Right ventricle myocardium superior (tissue), 1 donor: ENCODE measurements at places on chromosomes 5 and 9.

GRCh38 chr9:36632892-36633291, 60.2 kb downstream of the MELK start:
- DNase-seq = no peak

GRCh38 chr9:112750016-112750763, at the start of gene SNX30:
Gene SNX30, plus strand, starts transcription at chr9:112750760. Its CDS starts 242 bp downstream, at chr9:112751002.
- DNase-seq = peak; percentile 94

DNA sequence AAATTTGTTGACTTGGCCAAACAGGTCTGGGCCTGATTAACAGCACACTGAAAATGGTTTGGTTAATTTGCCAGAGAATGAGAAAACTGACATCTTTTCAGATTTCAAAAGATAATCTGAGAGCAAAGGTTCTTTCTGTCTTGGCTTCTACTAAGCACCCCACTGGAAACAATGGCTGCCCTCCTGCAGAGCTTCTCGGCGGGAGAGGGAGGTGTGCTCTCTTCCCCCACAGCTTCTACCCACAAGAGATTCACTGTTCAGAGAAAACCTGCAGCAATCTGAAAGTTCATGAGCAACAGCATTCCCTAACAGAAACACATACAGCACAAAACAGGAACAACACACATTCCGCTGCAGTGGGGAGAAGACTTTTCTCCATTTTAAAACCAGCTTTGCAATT, 3.0 kb downstream of the DNAH5 start:
- DNase-seq = no peak

GRCh38 chr5:132179405-132179804, 48.2 kb downstream of the P4HA2 start:
- no peak for DNase-seq

DNA sequence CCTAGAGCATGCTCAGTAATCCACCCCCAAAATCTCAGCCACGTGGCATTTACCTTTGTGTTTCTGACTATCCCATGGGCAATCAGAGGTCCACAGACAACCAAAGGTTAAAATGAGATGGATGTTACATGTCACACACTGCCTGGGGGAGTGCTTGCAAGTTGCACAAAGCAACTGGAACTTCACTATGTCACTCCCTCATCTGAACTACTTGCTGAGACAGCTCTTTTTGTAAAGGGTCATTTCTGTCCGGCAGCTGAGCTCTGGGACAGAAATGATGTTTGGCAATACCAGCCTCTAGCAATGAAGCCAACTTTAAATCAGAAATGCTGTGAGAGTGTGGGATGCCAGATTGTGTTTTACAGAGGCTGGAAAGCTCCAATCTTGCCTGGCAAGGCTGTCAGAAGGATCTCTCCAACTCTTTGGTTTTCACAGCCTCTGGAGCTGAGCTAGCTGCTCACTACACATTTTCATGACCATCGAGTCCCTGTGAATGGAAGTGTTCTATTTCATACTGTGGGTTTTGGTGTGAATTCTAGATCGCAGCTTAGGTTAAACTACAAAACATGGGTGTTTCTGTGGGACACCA, 66.3 kb upstream of the TMEM215 start:
- no peak for DNase-seq
